Type B pancreatic cell (in vitro differentiated cells): ENCODE measurements at places on chromosomes 5 and 9.

GRCh38 chr9:20197976-20198685 lies 409.3 kb upstream of the SLC24A2 start:
- peak overlapping the region; percentile 28 for H3K4me3 ChIP-seq
- H3K4me1 ChIP-seq = peaks cover 15% of the 10 kb centered on the region
- peak overlapping the region; percentile 58 for H3K27ac ChIP-seq
- H3K27me3 ChIP-seq = peaks cover 3% of the 10 kb centered on the region
- DNase-seq = no peak

- no peaks in the 10 kb centered on the region for H3K27me3 ChIP-seq
- no peak overlapping the region for H3K27ac ChIP-seq
- H3K36me3 ChIP-seq = peaks cover 29% of the 10 kb centered on the region
Observed at GRCh38 chr5:43634621-43635020, 31.6 kb downstream of the NNT start.

DNA sequence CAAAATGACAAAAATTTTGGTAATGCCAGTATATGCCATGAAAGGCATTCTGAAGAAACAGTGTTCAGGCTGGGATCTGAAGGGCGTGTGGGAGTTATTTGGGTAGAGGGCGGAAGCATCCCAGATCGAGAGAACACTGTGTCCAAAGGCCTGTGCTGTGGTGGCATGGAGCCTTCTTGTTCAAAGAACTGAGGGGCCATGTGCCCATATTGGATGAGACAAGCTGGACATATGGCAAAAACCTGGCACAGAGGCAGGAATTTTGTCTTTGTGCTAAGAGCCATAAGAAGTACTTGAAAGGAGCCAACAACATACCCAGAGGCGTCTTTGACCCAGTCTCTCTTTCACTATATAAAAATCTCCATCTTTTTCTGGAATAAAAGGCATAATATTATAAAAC lies 128.0 kb downstream of the SYK start:
- H3K36me3 ChIP-seq = no peaks in the 10 kb centered on the region
- no peak overlapping the region for H3K4me3 ChIP-seq
- no peak for DNase-seq
- no peaks in the 10 kb centered on the region for H3K27me3 ChIP-seq

GRCh38 chr9:26955222-26955903 lies 849 bp upstream of the IFT74 start:
- H3K36me3 ChIP-seq = no peaks in the 10 kb centered on the region
- no peak for DNase-seq
- peaks cover 17% of the 10 kb centered on the region for H3K4me1 ChIP-seq
- peak overlapping the region; percentile 98 for H3K27ac ChIP-seq

DNA sequence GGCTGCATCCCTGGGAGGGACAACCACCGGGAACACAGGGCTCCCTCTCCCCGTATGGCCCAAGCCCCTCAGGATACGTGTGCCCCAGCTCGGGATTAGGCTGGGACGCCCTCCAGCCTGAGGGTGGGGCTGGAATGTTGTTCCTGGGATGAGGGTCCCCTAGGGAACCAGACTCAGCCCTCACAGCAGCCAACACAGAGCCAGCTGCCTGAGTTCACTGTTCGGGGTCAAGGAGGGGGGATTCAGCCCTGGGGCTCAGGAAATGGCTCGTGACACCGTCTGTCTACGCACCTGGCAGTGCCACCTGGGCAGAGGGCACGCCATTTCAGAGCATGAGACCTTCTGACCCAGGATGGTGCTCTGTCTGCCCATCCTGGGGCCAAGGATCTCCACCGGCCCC lies 8.9 kb downstream of the RNF44 start:
- H3K27me3 ChIP-seq = no peaks in the 10 kb centered on the region
- no peaks in the 10 kb centered on the region for H3K36me3 ChIP-seq
- peaks cover 2% of the 10 kb centered on the region for H3K4me1 ChIP-seq
- H3K4me3 ChIP-seq = no peak overlapping the region

DNA sequence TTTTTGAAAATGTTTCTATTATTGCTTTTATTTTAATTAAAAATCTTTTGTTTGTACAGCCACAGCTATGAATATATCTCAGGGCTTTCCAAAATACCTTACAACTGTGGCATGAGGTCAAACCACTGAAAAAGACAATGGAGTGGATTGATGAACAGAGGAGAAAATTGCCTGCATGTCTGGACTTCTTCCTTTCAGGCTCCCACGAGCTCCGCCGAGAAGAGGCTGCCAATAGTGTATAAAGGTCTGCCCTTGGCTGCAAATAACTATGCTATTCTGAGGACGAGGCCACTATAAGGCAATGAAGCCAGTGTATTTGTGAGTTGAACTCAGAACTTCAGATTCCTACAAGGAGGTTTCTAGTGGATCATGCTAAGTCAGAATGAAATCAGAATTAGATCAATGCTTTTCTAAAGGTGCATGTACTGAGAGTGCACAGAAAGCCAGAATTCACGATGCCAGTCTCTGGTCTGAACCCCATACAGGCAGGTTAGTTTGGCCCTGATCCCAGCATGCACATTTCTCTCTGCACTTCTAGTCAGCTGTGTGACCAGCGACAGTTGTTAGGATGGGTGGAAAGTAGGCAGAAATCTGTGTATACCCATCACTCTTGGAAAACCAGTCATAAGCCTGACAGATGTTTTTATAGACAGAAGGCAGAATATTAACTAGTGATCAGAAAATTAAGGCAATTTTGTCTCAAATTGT lies 42.7 kb upstream of the PLPP1 start:
- H3K4me3 ChIP-seq = no peak overlapping the region
- no peaks in the 10 kb centered on the region for H3K27me3 ChIP-seq
- H3K4me1 ChIP-seq = peaks cover 10% of the 10 kb centered on the region
- H3K27ac ChIP-seq = no peak overlapping the region
- no peaks in the 10 kb centered on the region for H3K36me3 ChIP-seq

- no peak overlapping the region for H3K4me3 ChIP-seq
- H3K27ac ChIP-seq = no peak overlapping the region
- no peaks in the 10 kb centered on the region for H3K36me3 ChIP-seq
- no peak for DNase-seq
- no peaks in the 10 kb centered on the region for H3K27me3 ChIP-seq
Observed at GRCh38 chr5:57034201-57034916, 82.4 kb upstream of the MIER3 start.

- peak overlapping the region; percentile 53 for H3K4me3 ChIP-seq
- peak overlapping the region; percentile 82 for H3K27ac ChIP-seq
- H3K4me1 ChIP-seq = peaks cover 12% of the 10 kb centered on the region
- H3K27me3 ChIP-seq = no peaks in the 10 kb centered on the region
- no peak for DNase-seq
Observed at GRCh38 chr9:35226651-35227050, 64.8 kb downstream of the UNC13B start.

- no peaks in the 10 kb centered on the region for H3K27me3 ChIP-seq
- DNase-seq = no peak
- peak overlapping the region; percentile 22 for H3K4me3 ChIP-seq
- peaks cover 25% of the 10 kb centered on the region for H3K4me1 ChIP-seq
Observed at GRCh38 chr5:177478711-177479646, 5.5 kb upstream of the DBN1 start.

DNA sequence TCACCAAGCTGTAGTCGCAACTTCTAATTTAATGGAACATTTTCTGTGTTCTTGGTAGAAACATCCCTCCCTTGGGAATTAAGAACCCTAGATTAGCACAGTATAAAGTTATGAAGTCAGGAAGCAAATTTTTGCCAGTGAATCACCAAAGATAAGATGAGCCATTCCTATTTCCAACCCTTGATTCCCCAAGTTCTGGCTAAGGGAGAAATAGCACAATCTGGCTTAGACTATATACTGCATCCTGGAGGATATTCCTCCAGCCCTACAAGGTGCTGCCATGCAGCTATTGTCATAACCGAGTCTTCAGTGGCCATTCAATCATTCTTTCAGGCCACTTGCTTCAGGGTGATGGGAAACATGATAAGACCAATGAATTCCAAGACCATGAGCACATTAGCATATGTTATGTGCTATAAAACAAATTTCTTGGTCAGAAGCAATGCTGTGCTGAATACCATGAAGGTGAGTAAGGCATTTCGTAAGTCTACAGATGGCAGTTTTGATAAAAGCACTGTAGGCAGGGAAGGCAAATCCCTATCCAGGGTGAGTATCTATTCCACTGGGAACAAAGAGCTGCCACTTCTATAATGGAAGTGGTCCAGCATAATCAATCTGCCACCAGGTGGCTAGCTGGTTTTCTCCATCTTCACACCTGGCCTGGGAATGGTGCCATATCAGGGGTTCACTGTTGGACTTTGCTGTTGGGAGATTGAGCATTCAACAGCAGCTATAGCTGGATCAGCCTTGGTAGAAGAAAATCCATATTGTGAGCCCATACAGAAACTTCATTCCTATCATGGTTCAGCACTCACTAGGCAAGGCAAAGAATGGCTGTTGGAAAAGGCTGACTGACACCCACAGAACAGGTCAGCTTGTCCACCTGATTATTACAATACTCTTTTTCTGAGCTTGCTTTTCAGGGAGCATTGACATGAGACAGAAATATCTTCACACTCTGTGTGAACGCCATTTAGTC lies 19.6 kb upstream of the ARL15 start:
- H3K27ac ChIP-seq = no peak overlapping the region
- no peak for DNase-seq
- no peak overlapping the region for H3K4me3 ChIP-seq
- H3K27me3 ChIP-seq = peaks cover 9% of the 10 kb centered on the region
- H3K4me1 ChIP-seq = no peaks in the 10 kb centered on the region

- peaks cover 16% of the 10 kb centered on the region for H3K4me1 ChIP-seq
- peak overlapping the region; percentile 90 for H3K4me3 ChIP-seq
- H3K27ac ChIP-seq = peak overlapping the region; percentile 97
Observed at GRCh38 chr5:69416180-69416579, 1.3 kb downstream of the MARVELD2 start.

- no peaks in the 10 kb centered on the region for H3K4me1 ChIP-seq
- DNase-seq = no peak
- H3K36me3 ChIP-seq = no peaks in the 10 kb centered on the region
Observed at GRCh38 chr5:175813943-175814630, 57.3 kb upstream of the CPLX2 start.

- H3K36me3 ChIP-seq = no peaks in the 10 kb centered on the region
- H3K4me3 ChIP-seq = no peak overlapping the region
- H3K4me1 ChIP-seq = no peaks in the 10 kb centered on the region
- no peak for DNase-seq
Observed at GRCh38 chr9:71814226-71814625, 45.9 kb upstream of the CEMIP2 start.

DNA sequence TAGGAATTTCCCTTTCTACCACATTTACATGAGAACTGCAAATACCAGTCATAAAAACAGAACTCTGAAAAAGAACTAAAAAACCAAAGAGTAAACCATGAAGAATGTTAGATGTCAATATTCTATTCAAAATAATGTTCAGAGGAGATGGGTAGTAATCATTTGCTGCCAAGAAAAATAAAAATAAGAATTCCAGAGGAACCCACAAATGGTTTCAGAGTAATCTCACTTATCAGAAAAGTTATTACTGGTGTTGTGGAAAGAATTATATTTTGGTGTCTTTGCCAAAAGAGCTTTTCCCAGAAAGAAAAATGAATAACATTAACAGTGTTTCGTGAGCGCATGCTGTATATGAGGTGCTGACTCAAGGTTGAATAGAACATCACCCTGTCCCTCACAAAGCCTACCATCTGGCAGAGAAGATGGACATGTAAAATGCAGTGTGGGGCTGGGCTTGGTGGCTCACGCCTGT lies 35.6 kb downstream of the GPR21 start:
- no peak for DNase-seq
- no peak overlapping the region for H3K4me3 ChIP-seq
- H3K27me3 ChIP-seq = no peaks in the 10 kb centered on the region
- no peaks in the 10 kb centered on the region for H3K4me1 ChIP-seq

- H3K4me3 ChIP-seq = no peak overlapping the region
- H3K36me3 ChIP-seq = no peaks in the 10 kb centered on the region
- DNase-seq = no peak
- peaks cover 4% of the 10 kb centered on the region for H3K27me3 ChIP-seq
Observed at GRCh38 chr9:108167136-108167900, 677.7 kb upstream of the KLF4 start.

DNA sequence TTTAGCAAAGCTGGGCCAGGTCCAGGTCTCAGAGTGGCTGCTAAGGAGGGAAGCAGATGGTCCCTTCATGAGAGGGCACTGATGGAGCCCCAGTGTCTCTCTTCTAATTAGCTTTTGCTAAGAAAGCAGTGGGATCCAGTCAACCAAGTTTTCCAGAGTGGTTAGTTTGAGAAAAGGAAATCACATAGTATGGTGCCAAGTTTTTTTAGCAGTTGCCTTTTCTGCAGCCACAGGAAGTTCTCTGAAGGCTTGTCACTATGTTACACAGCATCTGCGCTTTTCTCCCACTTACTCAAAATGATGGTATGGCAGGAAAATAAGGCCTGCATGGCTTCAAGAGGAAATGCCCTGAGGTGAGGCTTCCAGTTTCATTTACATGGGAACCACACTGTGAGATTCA lies 331.5 kb upstream of the ZNF462 start:
- no peaks in the 10 kb centered on the region for H3K27me3 ChIP-seq
- no peak overlapping the region for H3K4me3 ChIP-seq
- peaks cover 5% of the 10 kb centered on the region for H3K4me1 ChIP-seq
- no peak overlapping the region for H3K27ac ChIP-seq

DNA sequence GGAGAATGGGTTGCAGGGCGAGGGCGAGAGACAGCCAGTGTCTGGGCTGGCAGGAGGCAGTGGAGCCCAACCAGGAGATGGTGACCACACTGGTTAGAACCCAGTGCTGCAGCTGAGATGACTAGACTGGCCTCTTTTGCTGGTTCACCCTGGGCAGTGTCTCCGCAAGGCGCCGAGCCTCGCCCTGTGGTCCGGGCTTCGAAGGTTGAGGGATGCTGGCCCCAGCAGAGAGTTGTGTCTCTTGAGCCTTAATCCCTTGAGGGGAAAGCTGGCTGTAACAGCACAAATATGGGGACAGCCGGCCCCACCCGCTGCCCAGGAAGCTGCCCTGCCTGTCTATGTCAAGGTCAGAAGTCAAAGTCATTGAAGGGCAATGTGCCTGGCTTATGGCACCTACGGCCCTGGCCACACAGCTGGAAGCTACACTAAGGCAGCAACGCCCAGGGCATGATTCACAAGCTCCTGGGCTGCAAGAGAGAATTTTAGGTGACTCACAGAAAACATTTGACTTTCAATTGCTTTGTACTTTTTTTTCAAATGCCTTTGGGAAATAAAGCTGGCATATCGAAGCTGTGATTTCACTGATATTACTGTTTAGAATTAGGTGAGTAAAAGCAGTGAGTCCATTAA lies 33.3 kb downstream of the NKX2-5 start:
- no peak for DNase-seq
- H3K27me3 ChIP-seq = peaks cover 48% of the 10 kb centered on the region
- H3K4me3 ChIP-seq = no peak overlapping the region
- no peaks in the 10 kb centered on the region for H3K36me3 ChIP-seq
- no peak overlapping the region for H3K27ac ChIP-seq

DNA sequence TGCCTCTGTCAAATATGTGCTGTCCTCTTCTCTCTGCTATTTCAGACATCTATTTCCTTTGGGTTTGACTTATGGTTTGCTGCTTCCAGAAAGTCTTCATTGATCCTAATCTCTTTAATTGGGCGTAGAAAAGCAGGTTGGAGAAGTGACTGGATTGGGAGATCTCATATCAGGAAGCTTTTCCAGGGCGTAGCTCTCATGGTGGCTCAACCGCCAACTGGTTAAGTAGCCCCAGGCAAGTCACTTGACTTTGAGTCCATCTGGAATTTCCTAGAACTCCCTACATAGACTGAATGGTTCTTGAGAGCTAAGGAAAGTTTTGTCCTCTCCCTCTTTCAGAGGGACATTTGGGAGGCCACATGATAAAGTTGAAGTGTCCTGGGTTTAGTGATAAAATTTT lies 192.3 kb upstream of the GLRA1 start:
- no peak overlapping the region for H3K4me3 ChIP-seq
- no peaks in the 10 kb centered on the region for H3K27me3 ChIP-seq
- H3K36me3 ChIP-seq = no peaks in the 10 kb centered on the region

GRCh38 chr5:4716781-4717180 lies 423.3 kb upstream of the ADAMTS16 start:
- H3K4me3 ChIP-seq = no peak overlapping the region
- no peaks in the 10 kb centered on the region for H3K36me3 ChIP-seq
- H3K27me3 ChIP-seq = peaks cover 19% of the 10 kb centered on the region
